ENCODE measurements at places on chromosomes 4 and X.

DNA sequence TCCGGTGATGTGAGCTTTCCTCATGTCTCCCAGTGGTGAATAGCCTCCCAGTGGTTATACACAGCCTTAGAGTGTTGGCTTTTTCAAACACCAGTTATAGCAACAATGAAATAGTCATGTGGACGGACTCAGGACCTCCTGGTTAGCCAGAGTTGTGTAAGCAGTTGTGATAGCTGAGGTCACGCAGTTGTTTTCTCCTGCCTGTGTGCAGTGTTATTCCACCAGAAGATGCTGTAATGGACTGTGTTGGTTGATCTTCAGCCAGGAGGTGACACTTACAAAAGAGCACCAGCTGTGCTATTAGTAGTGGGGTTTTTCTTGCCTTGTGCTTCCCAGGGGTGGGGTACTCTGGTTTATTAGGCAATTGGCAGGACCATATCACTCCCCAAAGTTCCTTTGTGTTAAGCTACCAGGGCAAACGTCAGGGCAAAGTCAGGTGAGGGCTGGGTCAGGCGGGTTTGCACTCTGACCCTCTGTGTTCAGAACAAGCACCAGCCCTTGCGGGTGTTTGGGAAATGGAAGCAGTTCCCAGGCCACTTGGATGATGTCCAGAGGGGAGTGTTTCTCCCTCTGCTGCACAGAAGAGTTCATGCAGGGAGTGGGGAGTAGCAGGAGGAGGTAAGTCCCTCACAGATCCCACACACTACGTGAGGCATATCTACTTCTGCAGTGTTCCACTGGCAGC is 252.6 kb downstream of the TMEM47 start:
- no peak for DNase-seq

- DNase-seq = no peak
These were observed 633 bp downstream of the FAM199X start for GRCh38 chrX:104166735-104167436.

GRCh38 chr4:84870398-84871163 is 95.9 kb downstream of the WDFY3 start:
- DNase-seq = no peak

GRCh38 chrX:109347632-109348031 is 134.3 kb downstream of the GUCY2F start:
- DNase-seq = no peak

- no peak for DNase-seq
These were observed 66.0 kb downstream of the AASDH start for GRCh38 chr4:56321251-56321650.

GRCh38 chr4:24112466-24112865 is 222.6 kb upstream of the PPARGC1A start:
- DNase-seq = no peak

DNA sequence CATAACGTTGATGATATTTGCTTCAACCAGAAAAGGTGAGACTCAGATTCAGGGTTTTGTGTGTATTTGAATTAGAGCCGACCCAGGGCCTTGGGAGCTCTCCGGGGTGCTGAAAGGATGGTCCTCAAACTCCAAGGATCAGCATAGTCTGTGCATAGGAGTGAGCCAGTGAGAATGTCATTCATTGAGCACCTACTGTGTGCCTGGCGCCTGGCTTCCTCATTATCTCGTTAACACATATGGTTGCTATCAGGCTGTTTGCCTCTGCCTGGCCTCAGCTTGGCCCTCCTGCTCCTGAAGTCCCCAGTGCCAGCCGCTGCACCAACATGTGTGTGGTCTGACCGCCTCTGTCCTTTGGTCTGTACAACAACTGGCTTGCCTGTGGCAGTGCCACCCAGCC is 25.1 kb upstream of the JAKMIP1 start:
- DNase-seq = no peak

- DNase-seq = no peak
These were observed 177.2 kb downstream of the TRIML1 start for GRCh38 chr4:188316391-188316790.

- DNase-seq = no peak
These were observed 272.8 kb upstream of the CPEB2 start for GRCh38 chr4:14729282-14730000.

GRCh38 chrX:135892781-135893180 is 463 bp downstream of the CT45A10 start:
- DNase-seq = no peak

GRCh38 chr4:97121493-97121892 is 1021.8 kb downstream of the STPG2 start:
- DNase-seq = no peak

GRCh38 chr4:156228676-156229075 is 275.0 kb upstream of the CTSO start:
- no peak for DNase-seq

- DNase-seq = no peak
These were observed 69.5 kb downstream of the PDE5A start for GRCh38 chr4:119559044-119559647.

DNA sequence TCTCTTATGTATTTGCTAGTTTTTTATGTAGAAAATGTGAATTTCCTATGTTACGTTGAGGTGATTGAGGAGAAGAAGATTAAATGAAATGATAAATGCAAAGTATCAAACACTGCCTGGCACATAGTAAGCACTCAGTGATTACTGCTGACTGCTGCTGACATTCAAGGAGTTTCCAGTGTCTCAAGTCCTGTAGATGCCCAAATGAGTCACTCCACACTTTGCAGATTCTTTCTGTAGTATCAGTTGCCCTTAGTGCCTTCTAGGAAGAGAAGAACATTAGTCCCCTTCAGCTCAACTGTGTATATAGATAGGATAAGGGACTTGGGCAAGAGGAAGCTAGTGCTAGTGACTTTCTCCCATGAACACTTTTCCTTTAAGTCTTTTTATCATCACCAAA is 240.5 kb upstream of the TEX13A start:
- no peak for DNase-seq

GRCh38 chrX:9466124-9466495 is 1.3 kb downstream of the TBL1X start:
- DNase-seq = peak; percentile 13

DNA sequence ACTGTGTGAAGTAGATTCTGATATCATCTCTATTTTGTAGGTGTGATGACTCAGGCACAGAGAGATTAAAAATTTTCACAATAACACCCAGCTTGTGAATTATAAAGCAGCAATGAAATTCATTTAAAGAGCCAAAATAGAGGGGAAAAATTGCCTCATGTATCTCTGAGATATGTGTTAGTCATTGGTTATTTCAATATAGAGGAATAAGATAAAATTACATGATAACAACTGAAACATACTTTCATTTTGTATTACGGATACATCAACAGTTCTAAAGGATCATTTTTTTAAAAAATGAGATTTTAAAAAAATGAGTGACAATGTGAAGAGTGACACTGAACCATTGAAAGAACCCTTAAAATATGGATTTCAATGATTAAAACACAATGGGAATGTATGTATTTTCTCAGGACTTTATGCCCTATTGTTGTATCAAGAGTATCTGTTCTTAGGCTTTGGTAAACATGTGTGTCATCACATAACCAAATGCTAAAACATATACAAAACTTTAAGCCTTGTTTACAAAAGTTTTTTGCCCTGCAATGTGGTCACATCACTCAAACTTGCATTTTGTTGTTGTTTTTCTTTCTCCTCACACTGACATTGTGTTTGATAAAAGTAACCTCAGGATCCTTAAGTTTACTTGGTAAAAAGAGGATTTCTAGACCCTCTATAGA is 221.3 kb downstream of the ANTXR2 start:
- no peak for DNase-seq

DNA sequence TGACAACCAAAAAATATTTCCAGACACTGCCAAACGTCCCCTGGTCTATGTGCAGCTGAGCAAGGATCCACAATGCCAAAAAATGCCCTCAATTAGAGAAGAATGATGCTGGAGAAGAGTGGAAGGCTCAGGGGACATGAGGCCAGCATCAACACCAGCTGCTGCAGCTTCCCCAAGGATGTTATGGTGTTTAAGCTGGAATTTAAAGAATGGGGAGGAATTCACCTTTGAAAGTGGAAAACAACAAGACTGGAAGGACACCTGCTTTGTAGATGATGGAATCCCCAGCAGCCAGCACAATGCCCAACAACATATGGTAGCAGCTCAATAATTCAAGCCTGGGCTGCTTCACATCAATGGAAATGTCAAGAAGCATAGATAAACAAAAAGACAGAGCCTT is 20.3 kb upstream of the SMPX start:
- DNase-seq = no peak

DNA sequence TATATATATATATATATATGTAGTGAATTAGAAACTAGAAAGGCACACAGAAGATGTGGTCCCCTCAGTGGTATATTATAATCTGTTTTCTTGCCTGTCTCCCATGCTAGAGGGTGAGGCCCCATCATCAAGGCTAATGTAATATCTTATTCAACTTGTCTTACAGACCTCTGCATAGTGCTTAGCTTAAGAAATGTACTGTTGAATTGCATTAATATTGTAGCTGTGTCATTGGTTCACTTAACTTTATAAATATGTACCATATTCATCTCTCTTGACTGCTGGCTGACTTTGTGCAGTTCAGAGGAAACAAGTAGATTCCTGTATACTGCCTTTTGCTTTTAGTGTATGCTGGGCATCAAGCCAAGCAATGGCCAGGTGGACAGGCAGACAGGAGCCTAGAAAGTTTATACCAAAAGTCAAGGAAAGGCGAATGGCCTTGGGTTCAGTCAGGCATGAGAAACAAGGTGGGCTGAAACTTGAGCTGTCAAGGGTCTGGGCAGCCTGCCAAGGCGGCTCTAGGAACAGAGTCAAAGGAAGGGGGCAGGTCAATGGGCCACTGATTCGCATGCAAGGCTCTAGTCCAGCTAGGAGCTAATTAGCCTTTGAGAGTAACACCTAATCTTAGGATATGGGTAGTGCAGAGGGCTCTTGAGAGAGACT is 78.8 kb upstream of the LEF1 start:
- DNase-seq = no peak

- no peak for DNase-seq
These were observed 8.9 kb downstream of the SNX25 start for GRCh38 chr4:185218312-185218711.

DNA sequence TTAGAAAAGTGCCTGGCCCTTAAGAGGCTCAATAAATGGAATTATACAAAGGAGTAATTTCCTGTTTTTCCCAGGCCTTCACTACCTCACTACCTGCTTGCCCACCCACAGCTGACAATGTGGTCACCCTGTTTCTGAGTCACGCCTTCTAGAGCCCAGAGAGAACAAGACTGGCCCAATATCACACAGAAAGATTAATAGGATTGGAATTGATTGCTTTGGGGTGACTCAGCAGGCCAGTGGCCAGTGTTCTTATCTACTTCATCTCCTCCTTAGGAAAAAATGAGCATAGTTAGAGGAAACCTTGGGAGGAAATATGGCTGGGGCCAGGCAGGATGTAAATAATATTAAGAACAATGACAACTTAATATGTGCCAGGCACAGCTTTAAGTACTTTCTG is 4.5 kb upstream of the FGF16 start:
- DNase-seq = no peak

GRCh38 chr4:95213366-95213765 is 335.4 kb downstream of the UNC5C start:
- DNase-seq = no peak

GRCh38 chr4:76582074-76582816 is 147.2 kb downstream of the SHROOM3 start:
- DNase-seq = no peak

DNA sequence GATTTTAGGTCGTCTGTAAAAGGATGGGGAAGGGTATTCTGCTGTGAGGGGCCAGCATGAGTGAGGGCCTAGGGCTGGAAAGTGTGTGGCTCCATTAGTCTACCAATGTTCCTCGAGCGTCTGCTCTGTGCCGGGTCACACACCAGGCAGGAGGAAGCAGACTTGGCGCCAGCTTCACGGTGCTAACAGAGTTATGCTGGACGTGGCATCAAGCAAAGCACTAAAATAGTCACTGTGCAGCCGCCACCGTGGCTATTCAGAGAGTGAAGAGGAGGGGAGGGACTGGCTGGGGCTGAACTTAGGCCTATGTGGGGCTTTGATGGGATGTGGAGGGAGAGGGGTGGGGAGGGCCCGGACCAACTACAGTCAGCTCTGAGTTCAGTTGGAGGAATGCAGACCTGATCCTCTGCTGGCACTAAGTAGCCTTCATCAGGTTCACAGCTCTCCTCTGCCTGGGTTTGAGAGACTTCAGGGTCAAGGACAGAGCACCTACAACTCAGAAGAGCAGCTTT is 83.9 kb upstream of the MSX1 start:
- no peak for DNase-seq

DNA sequence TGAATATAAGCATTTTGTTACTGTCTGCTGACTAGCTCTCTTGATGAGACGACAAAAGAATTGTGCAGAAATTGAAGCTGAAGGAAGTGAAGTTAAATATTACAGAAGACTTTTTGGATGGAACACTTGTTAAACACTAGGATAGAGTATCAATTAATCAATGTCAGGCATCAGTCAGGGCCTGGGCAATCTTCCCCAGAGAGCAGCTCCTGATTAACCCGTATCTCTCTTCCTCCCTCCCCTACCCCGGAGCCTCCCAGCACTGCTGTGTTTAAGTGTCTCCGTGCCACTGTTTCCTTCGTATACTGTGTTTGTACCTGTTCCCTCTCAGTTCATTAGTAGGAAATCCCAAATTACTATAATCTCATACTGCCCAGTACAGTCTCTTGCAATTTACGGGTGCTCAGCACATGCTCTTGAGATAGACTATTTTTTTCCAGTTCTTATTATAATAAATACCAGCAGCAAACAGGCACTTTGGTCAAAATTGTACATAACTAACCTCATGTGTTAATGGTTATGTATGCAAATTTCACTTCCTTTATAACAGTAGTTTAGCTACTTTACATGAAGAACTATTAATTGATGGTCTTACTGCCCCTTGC is 765.7 kb upstream of the FTHL17 start:
- no peak for DNase-seq

DNA sequence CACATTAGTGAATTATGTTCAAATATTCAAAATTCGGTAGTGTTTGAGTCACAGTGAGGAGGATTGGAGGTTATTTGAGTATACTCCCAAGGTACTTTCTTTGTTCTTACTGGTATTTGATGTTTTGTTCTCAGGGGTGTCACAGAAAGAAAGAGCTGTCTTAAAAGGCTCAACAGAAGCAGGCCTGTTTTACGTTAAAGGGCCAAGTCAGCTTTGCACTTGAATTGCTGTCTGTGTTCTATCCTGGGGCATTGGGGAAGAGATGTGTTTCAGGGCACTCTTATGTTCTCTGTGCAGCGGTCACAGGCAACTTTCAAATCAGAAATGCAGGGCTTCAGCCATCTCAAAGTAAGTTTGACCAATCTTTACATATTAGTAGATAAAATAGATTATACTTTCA is 1113.1 kb upstream of the LCORL start:
- no peak for DNase-seq

DNA sequence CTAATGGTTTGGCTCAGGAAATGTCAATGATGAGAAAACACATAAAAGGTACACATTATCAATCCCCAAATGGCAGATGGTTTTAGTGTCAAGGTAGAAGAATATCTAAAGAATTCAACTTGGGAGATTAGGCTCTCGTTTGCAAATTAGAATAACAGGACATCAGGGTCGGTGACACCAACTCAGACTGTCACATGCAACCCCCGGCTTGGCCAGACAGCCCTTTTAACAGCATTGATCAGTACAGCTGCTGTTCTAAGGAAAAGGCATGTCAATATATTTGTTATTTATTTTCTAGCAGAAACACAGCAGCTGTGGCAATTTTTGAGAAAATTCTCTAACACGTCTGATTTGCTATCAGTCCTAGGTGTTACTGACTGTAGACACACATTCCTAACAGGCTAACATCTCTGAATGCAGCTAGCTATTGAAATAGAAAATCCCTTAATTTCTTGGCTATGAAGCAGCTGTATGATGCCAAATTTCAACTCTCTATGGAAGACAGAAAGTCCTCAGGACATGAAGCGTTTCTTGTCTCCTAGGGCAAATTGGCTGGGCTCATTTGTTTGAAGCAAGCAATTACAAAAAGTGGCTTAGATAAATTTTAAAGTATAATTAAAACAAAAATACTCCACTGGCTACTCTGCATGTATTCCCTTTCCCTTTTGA is 269.0 kb upstream of the CXXC4 start:
- DNase-seq = no peak
